ENCODE measurements at places on chromosomes 6 and 20.

GRCh38 chr20:55579802-55580201, 425.5 kb downstream of the CBLN4 start:
- DNase-seq: no peak

- peak; percentile 42 for DNase-seq
These were observed 467.1 kb upstream of the HSF2 start for GRCh38 chr6:121932076-121932991.

- peak; percentile 61 for DNase-seq
These were observed 108.5 kb downstream of the LY86 start for GRCh38 chr6:6696867-6697531.

- peak; percentile 31 for DNase-seq
These were observed 13.0 kb downstream of the MOXD1 start for GRCh38 chr6:132388291-132388690.

DNA sequence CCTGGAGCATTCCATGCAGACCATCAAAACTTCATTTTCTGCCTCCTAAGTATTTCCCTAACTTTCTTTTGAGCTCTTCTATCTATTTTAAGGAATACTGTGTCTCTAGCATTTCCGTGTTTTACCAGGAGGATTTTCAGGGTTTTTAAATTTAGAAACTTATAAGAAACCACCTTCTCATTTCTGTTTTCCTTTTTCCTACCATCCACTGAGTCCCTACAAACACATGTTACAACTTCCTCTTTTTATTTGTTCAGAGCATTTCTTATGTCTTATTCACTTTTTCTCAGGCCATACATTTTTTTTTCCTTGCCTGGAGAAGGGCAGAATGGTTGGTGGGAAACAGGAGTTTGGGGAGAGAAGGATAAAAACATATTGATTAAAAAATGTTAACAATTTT, 130.0 kb upstream of the BMP5 start:
- DNase-seq: no peak

- no peak for DNase-seq
These were observed 28.8 kb downstream of the POM121L2 start for GRCh38 chr6:27283279-27283678.

Measured in COLO829 (cell line).